HepG2 (cell line): ENCODE measurements at places on chromosomes 16 and 17.

- no peak for DNase-seq
These were observed 113.5 kb downstream of the USP22 start for GRCh38 chr17:20929334-20929733.

GRCh38 chr17:2304931-2305330 is 1.2 kb downstream of the SRR start:
- DNase-seq = no peak

GRCh38 chr16:22190081-22190775 is 15.8 kb upstream of the EEF2K start:
- DNase-seq = peak; percentile 100

DNA sequence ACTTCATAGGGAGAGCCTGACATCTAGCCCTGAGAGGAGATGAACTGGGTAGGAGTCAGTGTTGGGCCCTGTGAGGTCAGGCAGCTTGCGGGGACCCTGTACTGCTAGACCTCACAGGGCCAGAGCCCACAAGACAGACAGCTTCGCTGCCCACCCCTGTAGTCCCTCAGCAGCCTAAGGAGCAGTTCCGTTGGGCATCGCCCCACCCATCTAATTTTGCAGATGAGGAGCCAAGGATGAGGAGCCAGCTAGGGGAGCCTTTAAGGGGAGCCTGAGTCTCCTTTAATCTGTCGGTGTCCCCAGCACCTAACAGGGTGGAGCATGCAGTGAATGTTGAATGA is 755 bp upstream of the TUFM start:
- no peak for DNase-seq

- DNase-seq = no peak
These were observed 279.6 kb downstream of the SNX29 start for GRCh38 chr16:12255919-12256665.

GRCh38 chr17:44439168-44439567 is 49.7 kb upstream of the ITGA2B start:
- DNase-seq = no peak

GRCh38 chr16:19907161-19907992 is 22.7 kb upstream of the GPRC5B start:
- DNase-seq = peak; percentile 67

GRCh38 chr17:9386401-9386800 is 189.2 kb downstream of the STX8 start:
- no peak for DNase-seq

DNA sequence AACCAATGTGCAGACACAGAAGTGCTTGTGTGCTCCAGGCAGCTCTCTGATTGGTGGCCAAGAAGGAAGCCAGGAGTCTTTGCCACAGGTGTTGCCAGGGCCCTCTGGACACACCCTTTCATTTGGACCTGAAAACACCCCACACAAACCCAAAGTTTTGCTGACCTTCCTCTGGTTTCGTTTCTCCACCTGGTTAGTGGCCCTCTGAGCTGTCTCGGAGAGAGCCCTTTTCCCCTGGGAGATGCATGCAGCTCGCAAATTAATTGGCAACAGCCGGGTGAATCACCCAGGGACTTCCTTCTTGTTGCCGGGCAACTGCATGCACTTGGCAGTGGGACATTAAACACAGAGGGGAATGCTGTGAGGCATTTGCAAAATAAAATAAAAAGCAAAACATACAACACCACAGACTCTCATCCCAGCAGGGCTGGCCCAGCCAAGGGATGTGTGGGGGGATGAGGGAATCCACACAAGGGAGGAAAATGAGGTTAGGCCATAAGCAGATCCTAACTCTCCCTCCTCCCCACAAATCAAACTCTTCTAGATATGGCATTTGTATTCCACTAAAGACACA is 286.6 kb downstream of the SOX9 start:
- DNase-seq = no peak

GRCh38 chr17:16439303-16439791 is 24.0 kb downstream of the TRPV2 start:
- no peak for DNase-seq

DNA sequence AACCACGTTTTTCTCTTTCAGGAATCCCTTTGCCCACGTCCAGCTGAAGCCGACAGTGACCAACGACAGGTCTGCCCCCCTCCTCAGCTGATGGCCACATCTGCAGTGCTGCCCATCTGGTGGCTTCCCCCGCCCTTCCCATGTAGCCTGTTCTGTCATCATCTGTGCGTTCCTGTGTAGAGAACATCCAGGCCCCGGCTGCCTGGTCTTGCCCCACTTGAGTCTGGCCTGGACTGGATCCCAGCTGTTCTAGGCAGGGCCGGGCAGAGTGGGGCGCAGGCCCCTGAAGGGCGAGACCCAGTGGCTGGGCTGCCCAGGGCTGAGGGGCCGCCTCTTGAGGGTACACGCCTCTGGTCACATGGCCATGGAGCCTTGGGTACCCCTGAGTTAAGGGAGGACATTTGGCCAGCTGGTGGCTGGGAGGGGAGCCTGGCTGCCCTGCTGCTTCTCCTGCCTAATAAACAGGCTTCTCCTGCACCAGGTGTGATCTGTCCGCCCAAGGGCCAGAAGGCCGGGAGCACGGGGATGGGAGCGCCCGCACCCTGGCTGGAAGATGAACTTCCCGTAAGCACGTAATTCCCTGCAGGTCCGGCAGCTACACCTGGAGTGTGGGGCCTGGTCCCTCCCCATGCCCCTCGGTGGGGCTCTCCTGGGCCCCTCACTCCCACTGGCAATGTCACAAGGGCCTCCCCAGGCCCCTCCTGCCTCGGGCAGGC is 49.4 kb upstream of the PVALEF start:
- DNase-seq = no peak

- DNase-seq = no peak
These were observed 5.2 kb upstream of the PKMYT1 start for GRCh38 chr16:2985462-2985861.

DNA sequence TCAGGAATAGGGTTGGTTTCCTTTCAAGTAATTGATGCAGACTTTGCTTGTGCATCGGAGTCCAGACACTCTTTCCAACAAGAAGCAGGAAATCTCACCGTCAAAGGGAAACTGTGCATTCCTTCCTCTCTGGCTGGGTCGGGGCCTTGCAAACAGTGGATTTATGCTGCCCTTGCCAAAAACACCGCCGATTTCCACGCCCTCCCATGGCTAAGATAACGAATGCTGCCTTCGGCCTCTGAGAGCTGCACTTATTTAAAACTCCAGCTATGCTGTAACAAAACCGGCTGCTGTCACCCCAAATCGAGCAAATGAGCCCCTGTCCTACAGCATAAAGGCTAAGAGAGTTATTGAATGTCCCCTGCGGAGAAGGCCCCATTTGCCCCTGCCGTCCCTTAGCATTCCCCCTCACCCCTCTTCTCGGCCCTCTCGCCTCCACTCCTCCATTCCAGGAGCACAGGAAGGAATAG is 275.5 kb upstream of the IRX5 start:
- no peak for DNase-seq

GRCh38 chr17:38620551-38621277 is 15.0 kb upstream of the SRCIN1 start:
- DNase-seq = peak; percentile 100

- no peak for DNase-seq
These were observed 11.1 kb downstream of the MGAT5B start for GRCh38 chr17:76879254-76879653.

GRCh38 chr17:79991140-79991923 is 44.3 kb downstream of the TBC1D16 start:
- DNase-seq = peak; percentile 85

DNA sequence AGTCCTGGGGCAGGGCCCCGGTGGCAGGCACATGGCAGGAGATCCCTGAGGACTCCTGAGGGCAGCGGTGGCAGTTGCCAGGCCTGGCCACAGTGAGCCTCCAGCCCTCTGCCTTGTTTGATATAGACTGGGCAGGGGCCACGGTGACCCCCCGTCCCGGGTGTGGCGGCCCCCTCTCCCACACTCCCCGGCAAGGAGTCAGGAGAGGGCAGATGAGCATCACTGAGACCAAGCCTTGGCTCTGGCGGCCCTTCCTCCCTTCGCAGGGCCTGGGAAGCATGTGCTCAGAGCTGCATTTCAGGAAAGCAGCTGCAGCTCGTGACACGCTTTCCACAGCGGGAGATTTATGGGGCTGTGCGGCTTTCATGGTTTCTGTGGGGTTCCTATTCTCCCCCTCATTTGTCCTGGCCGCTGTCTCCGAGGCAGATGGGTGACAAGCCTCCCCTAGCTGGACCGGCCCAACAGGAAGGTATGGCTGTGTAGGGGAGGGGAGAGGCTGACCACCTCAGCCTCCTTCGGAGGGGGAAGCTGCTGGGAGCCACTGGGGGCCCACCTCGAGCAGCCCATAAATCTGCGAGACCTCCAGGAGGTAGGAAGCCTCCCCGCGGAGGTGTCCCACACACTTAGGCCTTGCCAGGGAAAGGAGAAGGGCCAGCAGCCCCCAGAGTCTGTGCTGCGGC is 211.4 kb downstream of the NTN1 start:
- DNase-seq = no peak

DNA sequence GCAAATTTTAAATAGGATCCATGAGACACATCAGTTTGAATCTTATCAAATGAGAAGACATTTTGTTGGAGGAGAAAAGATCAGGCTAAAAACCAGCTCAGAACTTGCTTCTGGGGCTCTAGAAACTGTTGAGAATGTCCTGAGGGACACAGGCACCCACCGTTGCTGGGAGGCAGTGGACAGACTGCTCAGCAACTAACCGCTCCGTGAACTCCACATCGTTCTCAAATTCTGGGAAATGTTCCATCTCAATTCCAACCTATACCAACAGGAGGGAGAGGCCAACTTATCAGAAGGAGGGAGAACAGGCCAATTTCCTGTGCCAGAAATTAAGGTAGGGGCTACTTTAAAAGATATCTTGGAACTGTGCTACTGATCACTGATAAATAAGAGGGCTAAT is 8.3 kb downstream of the TAT start:
- no peak for DNase-seq

- no peak for DNase-seq
These were observed 4.0 kb downstream of the CRYBA1 start for GRCh38 chr17:29250666-29251065.

DNA sequence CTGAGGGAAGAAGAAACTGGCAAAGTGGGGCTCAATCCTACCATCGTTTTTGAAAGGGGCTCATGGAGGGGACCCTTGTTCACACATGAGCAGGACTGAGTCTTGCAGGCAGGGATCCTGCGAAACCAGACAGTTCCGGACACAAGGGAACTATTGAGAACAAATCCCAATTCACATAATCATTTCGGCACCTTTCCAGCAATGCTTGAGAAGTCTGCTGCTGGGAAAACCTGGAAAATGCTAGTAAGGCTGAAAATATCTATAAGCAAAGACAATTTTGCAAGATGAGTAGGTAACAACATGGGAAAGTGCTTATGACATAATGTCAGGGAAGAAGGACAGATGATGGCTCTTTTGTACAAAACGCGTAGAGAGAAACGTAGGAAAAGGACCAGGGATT is 52.1 kb upstream of the BPTF start:
- no peak for DNase-seq

GRCh38 chr16:11308493-11309283 is 27.6 kb upstream of the PRM1 start:
- DNase-seq = peak; percentile 87

DNA sequence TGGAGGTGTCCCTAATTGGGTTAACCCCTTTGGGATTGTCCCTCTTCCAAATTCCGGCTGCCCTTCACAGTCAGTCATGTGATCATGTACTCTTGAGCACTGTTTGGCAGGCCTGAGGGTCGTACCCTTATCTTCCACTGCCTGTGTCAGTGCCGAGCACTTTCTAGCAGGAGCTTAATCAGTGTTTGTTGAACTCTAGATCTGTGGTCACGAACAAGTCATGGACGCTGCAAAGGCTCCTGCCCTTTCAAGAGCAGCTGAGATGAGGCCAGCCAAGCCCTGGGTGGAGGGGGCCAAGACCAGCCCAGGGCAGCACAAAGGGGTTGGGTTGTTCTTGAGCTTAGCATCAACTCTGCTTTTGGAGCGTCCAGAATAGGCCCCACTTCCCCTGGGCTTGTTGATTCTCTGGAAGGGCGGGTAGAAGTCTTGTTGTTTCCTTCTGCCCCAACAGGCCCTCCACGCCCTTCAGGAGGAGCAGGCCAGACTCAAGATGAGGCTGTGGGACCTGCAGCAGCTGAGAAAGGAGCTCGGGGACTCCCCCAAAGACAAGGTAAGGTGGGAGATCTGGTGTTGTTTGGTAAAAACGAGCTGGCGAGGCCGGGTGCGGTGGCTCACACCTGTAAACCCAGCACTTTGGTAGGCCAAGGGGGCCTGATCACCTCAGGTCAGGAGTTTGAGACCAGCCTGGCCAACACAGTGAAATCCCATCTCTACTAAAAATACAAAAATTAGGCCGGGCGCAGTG is 5.3 kb downstream of the IFI35 start:
- DNase-seq = peak; percentile 35

DNA sequence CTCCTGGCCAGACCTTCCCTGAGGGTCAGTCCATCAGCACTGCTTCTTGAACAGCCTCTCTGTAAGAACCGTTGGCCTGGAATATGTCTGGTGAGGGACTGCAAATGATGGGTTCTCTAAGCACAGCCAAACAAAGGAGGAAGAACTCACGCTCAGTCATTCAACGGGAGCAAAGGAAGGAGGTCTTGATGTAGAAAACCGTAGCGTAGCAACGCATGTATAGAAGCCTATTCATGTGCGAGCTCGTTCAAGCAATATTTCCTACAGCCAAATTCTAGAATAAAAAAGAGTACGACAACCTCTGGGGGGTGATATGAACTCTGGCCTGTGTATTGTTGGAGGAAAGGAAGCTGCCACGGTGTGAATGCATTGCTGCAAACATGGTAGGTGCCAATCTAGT is 64.2 kb downstream of the RGS9 start:
- DNase-seq = no peak

GRCh38 chr16:84341528-84342295 is 26.6 kb upstream of the ATP2C2 start:
- DNase-seq = no peak

DNA sequence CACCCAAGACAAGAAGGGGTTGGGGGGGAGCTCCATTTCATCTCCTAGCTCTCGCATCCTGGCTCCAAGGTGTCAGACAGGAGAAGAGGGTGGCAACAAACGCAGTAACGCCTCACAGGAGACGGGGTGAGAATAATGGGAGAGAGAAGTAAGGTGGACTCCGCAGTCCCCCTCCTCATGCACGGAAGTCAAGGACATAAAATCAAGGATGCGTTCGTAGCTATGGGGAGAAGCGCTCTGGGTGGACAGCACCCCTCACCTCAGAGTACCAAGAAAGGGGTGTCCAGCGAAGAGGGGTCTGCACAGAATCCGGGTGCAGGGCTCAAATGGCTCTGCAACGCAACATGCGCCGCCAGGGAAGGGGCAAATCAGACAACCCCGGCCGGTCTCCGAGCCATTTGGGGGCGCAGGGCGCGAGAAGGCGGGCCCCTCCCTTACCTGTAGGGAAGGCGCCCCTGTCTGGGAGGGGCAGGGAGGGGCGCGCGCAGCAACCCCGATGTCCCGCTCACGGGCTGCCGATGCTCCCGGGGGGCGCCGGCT is 555 bp downstream of the HDAC5 start:
- no peak for DNase-seq

- DNase-seq = no peak
These were observed 16.7 kb upstream of the SLFN11 start for GRCh38 chr17:35390156-35390555.
